ENCODE measurements at places on chromosomes 13 and 19.

- DNase-seq = no peak
These were observed 102.0 kb downstream of the CACNA1A start for GRCh38 chr19:13404236-13404635.

- no peak for DNase-seq
These were observed 275.6 kb downstream of the DACH1 start for GRCh38 chr13:71591374-71591773.

DNA sequence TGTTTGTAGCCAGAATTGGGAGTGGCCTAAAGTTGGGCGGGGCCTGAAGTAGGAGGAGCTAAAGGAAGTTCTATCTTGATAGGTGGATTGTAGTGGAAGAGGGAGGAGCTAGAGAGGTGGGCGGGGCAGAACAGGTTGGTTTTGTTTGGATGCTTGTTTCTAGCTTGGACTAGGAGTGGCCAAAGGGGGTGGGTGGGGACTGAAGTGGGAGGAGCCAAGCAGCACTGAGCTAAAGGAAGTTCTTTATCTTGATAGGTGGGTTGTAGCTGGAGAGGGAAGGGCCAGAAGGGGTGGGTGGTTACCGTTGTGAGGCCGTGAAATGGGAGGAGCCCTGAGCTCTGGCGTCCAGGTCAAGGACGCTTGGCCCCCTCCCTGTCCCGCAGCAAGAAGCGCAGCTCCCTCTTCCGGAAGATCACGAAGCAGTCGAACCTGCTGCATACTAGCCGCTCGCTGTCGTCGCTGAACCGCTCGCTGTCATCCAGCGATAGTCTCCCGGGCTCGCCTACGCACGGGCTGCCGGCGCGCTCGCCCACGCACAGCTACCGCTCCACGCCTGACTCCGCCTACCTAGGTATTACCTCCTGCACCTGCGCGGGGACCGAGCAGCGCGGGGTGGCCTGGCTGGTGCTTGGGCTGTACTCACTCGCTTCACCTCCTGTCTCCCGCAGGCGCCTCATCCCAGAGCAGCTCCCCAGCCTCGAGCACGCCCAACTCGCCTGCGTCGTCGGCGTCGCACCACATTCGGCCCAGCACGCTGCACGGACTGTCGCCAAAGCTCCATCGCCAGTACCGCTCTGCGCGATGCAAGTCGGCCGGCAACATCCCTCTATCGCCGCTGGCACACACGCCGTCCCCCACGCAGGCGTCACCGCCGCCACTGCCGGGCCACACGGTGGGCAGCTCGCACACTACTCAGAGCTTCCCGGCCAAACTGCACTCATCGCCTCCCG is 8.0 kb downstream of the DNASE2 start:
- peak; percentile 68 for DNase-seq

DNA sequence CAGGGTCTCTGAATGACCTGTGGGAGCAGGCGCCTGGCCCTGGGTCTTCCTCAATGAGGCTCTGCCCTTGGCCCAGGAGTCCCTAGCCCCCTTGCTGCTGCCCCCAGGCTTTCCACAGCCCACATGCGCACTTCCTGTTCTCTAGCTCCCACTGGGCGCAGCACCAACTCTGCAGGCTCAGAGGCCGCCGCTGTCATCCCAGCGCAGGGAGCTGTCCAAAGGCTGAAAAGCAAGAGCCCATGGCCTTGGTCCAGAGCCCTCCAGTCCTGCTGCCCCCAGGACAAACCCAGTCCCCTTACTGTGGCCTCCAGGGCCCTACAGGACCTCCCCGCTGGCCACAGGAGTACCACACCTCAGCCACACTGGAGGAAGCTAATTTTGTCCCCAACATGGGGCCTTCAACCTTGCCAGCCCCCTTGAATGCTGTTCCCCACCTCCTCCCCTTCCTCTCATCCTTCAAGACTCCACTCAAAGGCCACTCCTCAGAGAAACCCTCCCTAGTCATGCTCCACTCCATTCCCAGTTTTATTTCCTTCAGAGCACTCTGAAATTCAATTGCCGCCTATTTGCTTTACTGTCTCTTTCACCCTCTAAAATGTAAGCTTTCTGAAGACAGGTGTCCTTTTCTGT is 8.0 kb upstream of the POU2F2 start:
- DNase-seq = no peak

GRCh38 chr13:51311957-51312520 is 27.5 kb upstream of the SERPINE3 start:
- DNase-seq = no peak

Data from GM10248 (cell line).